ENCODE measurements at places on chromosomes 6 and 20.

GRCh38 chr6:16217156-16217721 lies 21.1 kb upstream of the GMPR start:
- no peak for DNase-seq

GRCh38 chr20:58393299-58393698 lies 4.3 kb downstream of the VAPB start:
- DNase-seq, result no peak

DNA sequence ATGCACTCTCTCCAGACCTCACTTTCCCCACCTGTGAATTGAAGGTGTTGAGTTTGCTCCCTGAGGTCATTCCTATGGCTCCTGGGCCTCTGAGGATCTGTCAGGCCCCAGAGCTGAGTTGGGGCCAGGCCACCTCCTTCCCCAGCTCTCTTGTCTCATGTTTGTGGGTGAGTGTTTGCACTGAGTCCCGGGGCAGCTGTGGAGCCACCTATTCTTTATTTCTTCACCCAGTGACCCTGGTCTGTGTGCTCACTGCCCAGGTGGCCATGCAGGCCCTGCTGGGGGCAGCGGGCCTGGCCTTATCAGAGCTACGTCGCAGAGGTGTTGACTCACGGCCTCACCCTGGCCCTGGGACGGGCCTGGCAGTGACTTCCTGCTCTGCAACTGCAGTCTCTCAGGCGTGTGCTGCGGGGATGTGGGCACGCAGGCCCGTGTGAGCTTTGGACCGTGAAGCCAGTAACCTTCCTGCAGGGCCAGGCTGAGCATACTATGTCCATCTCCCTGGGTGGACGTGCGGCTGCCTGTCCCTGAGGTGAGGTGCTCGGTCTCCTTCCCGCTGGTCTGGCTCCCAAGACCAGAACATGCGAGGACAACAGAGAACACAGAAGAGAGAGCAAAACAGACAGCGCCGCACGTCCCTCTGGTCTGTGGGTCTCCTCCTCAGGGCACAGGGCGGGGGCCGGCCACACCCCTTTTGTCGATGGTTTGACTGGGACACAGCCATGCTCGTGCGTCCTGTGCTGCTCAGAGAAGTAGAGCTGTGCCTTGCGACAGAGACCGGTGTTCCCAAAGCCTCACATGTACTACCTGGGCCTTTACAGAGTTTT lies 12.1 kb downstream of the TMEM181 start:
- no peak for DNase-seq

- peak; percentile 83 for DNase-seq
Observed at GRCh38 chr20:49610691-49611538, 43.0 kb upstream of the PTGIS start.

- DNase-seq, result no peak
Observed at GRCh38 chr20:63172726-63173125, 43.2 kb downstream of the YTHDF1 start.

DNA sequence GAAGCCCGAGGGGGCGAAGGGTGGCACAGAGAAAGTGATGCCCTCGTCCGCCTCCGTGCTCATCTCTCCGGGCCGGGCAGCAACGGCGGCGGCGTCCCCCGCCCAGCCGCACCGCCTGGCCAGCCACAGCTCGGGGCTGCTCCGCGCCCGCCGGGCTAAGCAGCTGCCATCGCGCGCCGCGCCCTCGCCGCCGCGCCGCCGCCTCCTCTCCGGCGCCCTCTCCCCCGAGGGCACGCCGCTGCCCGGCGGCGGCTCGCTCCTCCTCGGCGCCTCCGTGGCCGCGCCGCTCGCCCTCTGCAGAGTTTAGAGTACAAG lies 225 bp downstream of the MAP3K5 start:
- no peak for DNase-seq

- DNase-seq, result no peak
Observed at GRCh38 chr20:59788811-59789397, 144.5 kb downstream of the SYCP2 start.

DNA sequence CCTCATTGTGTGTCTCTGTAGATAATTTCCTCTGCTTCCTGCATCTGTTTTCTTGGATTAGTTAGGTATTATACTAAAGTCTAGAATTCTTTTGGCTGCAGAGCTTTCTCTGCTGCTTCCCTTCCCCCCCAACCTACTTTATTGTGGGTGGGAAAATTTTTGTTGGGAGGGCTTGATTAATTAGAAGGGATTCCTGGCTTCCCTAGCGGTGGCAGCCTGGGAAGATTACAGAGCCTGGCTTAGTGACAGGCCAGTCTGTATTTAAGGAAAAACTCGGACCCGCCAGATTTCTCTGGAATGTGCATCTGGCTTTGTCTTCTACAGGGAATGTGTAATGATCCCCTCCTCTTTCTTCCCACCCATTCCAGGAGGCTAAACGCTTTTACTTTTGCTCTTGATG lies 31.2 kb downstream of the SLX4IP start:
- DNase-seq, result no peak

DNA sequence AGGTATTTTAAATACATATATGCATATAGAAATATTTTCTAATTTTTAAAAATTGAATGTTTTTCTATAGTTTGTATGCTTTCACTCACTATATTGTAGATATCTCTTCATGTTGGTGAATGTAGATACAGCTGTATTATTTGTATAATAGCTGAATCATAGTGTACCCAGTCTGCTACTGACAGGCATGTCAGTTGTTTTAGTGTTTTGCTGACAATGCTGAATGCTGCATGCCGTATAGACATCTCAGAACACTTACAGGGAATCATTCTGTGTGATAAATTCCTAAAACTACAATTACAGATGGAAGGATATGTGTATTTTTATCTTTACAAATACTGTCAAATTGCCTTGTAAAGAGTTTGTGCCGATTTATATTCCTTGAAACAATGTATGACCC lies 175.4 kb downstream of the SIM1 start:
- no peak for DNase-seq

Measured in AG08396 (cell line).